ENCODE measurements at places on chromosomes 6 and 20. TPM values are rescaled to one million over a fixed set of nuclear protein-coding genes. Genes with fewer than 3 reads are reported as not detected.
A peak's percentile ranks its signal among the peaks of the same experiment; 100 is the strongest.

GRCh38 chr6:52550014-52550575 is 26.8 kb downstream of the TRAM2 start:
- no peak for DNase-seq
- H3K27me3 ChIP-seq: no peaks in the 10 kb centered on the region

- no peak overlapping the region for H3K4me3 ChIP-seq
- H3K36me3 ChIP-seq: no peaks in the 10 kb centered on the region
Observed at GRCh38 chr20:23086931-23087411, 847 bp upstream of the CD93 start.

DNA sequence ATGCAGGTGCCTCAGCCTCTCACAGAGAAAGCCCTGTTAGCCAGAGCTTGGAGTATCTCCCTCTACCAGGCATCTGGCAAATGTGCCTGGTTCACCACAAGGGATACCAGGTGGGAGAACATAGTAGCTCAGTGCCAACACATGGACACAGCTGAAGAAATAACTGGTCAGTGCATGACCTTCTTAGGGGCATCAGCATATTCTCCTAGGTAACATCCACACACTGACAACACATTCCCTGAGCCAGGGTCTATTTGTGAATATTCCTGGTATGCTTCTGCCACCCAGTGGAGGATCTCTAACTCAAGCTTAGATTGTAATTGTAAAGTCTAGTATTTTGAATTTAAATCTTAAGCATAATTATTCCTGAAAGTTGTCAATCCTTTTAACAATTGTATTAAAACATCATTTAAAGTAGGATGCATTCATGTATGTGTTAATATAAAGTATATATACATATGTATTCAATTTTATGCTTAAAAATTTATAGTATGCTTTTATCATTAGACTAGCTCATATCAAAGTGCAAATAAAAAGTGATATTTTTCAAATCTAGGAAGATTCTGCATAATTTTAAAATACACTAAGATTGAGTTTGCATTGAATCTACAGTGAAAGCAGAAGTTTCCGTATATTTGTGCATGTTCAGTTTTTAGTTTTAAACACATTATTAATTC is 45.3 kb upstream of the COL21A1 start:
- no peaks in the 10 kb centered on the region for H3K27me3 ChIP-seq
- no peaks in the 10 kb centered on the region for H3K36me3 ChIP-seq
- no peak for DNase-seq
- no peak overlapping the region for H3K4me3 ChIP-seq
- no peaks in the 10 kb centered on the region for H3K4me1 ChIP-seq
- no peak overlapping the region for H3K27ac ChIP-seq

- H3K27me3 ChIP-seq: no peaks in the 10 kb centered on the region
- H3K27ac ChIP-seq: no peak overlapping the region
- H3K4me1 ChIP-seq: no peaks in the 10 kb centered on the region
Observed at GRCh38 chr6:94052749-94053148, 633.4 kb upstream of the EPHA7 start.

GRCh38 chr6:26514984-26515383 is 14.9 kb downstream of the BTN1A1 start:
- peaks cover 3% of the 10 kb centered on the region for H3K4me1 ChIP-seq
- H3K27ac ChIP-seq: no peak overlapping the region
- no peak overlapping the region for H3K4me3 ChIP-seq

Gene NKX2-2
- total RNA-seq: not detected

Gene TAGAP
- 160 TPM for total RNA-seq

DNA sequence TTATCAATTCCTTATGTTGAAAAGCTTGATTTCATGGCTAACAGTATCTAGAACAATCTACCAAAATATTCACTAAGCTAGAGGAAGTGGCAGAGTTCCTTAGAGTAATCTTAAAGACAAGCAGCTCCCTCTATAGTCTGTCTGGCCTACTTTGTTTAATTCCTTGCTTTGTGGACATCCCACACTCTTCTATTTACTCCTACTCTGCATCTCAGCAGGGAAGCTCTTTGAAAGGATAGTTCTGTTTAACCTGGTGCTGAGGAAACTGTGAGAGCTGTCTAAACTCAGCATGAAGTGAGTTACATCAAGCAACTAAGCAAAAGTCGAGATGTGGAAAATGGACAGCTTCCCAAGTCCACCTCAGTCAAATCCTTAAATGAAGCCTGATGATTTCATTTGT is 4.3 kb downstream of the REV3L start:
- H3K4me1 ChIP-seq: peaks cover 29% of the 10 kb centered on the region
- H3K36me3 ChIP-seq: no peaks in the 10 kb centered on the region
- H3K4me3 ChIP-seq: no peak overlapping the region
- no peaks in the 10 kb centered on the region for H3K27me3 ChIP-seq
- DNase-seq: peak; percentile 45

DNA sequence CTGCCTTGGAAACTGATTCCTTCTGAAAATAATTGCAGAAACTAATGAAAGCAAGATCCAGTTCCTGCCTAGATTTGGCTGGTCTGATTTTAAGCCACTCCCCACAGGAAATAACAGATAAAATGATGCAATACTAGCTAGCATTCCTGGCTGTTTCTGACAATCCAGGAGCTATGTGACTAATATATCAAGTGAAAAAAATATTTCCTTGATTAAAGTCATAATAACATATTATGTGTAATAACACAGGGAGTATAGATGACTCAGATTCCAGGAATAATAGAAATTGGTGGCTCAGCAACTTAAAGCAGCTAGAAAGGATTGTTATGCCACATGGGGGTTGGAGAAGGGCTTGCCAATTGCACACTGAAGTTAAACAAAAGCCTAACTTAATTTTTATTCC is 182.7 kb upstream of the SALL4 start:
- no peaks in the 10 kb centered on the region for H3K27me3 ChIP-seq
- H3K36me3 ChIP-seq: no peaks in the 10 kb centered on the region
- no peak overlapping the region for H3K4me3 ChIP-seq
- H3K27ac ChIP-seq: no peak overlapping the region

DNA sequence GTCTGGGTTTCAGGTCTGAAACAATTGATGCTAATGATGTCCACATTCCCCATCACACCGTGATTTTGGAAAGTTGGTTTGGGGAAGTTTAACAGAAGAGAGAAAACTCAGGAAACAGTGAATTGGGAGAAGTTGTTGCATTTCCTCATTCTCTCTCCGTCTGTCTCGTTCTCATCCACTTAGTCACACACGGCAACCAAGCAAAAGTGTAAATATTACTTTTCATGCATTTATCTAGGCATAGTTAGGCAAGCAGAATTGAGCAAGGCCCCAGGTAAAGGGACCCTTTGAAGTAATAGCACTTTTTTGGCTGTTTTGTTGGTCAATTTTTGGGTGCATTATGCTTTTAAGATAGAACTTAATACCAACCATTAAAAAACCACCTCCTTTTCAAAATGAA is 137.0 kb upstream of the SULF2 start:
- H3K4me3 ChIP-seq: no peak overlapping the region
- no peaks in the 10 kb centered on the region for H3K36me3 ChIP-seq
- no peaks in the 10 kb centered on the region for H3K27me3 ChIP-seq
- H3K27ac ChIP-seq: no peak overlapping the region
- no peak for DNase-seq

- no peak for DNase-seq
- no peaks in the 10 kb centered on the region for H3K27me3 ChIP-seq
- no peaks in the 10 kb centered on the region for H3K36me3 ChIP-seq
- H3K4me3 ChIP-seq: no peak overlapping the region
- no peak overlapping the region for H3K27ac ChIP-seq
- H3K4me1 ChIP-seq: no peaks in the 10 kb centered on the region
Observed at GRCh38 chr20:46791722-46792416, 82.4 kb downstream of the SLC2A10 start.

Gene IMPG1
- total RNA-seq: not detected

GRCh38 chr6:25227854-25228253 is 51.3 kb upstream of the CARMIL1 start:
- H3K36me3 ChIP-seq: no peaks in the 10 kb centered on the region
- no peak for DNase-seq
- no peaks in the 10 kb centered on the region for H3K27me3 ChIP-seq
- H3K4me3 ChIP-seq: no peak overlapping the region
- H3K4me1 ChIP-seq: peaks cover 5% of the 10 kb centered on the region

DNA sequence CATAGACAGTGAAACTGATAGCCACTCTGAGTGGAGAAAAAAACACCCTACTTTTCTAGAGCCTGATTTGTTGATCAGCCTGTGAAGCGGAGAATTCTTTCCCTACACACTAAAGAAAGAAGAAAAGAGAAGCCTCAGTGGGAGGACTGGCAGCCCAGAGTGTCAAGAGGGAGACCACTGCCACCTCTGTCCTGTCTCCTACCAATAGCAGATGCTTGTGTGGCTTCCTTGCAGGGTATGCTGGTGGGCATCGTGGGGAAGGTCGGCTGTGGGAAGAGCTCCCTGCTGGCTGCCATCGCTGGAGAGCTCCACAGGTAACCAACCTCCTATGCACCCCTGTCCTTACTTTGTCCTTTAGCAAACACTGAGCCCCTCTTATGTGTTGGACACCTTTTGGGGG is 10.4 kb downstream of the ABCC10 start:
- H3K4me3 ChIP-seq: no peak overlapping the region
- no peak for DNase-seq
- H3K27ac ChIP-seq: no peak overlapping the region
- peaks cover 6% of the 10 kb centered on the region for H3K4me1 ChIP-seq
- peaks cover 32% of the 10 kb centered on the region for H3K36me3 ChIP-seq
- H3K27me3 ChIP-seq: no peaks in the 10 kb centered on the region

Gene ADGRF4
- not detected for total RNA-seq

DNA sequence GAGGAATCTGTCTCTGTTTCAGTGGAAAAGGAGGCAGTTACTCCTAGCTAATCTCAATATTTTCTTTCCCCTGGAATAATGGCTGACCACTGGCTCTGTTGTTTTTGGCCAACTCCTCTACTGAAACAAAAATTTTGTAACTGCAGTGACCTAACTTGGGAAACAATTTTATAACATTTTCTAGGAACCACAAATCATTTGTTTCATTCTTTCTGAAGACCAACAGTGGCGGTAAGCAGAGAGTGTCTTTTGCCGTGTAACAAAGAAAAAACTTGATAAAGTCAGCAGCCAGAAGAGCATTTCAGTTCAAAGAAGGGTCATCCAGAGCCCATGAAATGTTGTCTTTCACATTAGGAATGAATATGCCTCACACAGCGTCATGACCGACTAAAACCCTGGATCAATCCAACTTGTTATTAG is 11.8 kb upstream of the BFSP1 start:
- H3K36me3 ChIP-seq: no peaks in the 10 kb centered on the region
- no peak for DNase-seq
- peaks cover 6% of the 10 kb centered on the region for H3K27me3 ChIP-seq
- H3K4me1 ChIP-seq: no peaks in the 10 kb centered on the region
- no peak overlapping the region for H3K27ac ChIP-seq
- no peak overlapping the region for H3K4me3 ChIP-seq

DNA sequence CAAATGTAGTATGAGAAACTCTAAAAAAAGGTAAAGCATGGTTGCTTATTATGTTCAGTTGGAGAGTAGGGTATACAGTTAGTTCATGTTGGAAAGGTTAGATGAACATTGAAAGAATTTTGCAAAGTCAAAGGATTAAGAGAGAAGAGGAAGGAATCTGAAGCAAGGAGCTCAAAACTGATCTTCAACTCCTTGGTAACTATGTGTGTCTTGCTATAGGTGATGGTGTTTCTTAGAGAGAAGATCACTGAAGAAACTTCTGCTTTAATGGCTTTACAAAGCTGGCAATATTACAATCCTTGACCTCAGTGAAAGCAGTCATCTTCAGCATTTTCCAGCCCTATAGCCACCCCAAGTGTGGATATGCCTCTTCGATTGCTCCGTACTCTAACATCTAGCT is 4.7 kb downstream of the HLA-DRA start:
- H3K4me1 ChIP-seq: peaks cover 6% of the 10 kb centered on the region
- DNase-seq: no peak
- H3K36me3 ChIP-seq: no peaks in the 10 kb centered on the region
- no peaks in the 10 kb centered on the region for H3K27me3 ChIP-seq

DNA sequence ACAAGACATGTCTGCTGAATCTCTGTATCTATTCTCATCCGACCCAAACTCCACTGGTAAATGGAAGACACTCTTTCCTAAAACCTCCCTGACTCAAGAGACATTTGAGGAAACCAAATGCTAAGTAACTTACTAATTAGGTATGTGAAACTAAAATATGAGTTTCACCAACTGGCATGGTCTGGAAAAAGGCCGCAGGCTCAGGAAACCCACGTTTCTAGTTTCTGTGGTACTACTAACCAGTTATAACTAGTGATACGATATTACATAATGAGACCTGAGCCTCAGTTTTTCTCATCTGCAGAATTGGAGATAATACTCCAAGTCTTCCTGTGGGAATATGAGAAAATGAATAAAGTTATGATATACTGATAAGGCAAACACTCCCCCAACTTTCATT is 39.9 kb downstream of the ZNF391 start:
- no peaks in the 10 kb centered on the region for H3K27me3 ChIP-seq
- no peaks in the 10 kb centered on the region for H3K4me1 ChIP-seq
- no peak for DNase-seq
- H3K4me3 ChIP-seq: no peak overlapping the region
- H3K27ac ChIP-seq: no peak overlapping the region
- no peaks in the 10 kb centered on the region for H3K36me3 ChIP-seq

Gene BPHL
- 11.9 TPM for total RNA-seq

DNA sequence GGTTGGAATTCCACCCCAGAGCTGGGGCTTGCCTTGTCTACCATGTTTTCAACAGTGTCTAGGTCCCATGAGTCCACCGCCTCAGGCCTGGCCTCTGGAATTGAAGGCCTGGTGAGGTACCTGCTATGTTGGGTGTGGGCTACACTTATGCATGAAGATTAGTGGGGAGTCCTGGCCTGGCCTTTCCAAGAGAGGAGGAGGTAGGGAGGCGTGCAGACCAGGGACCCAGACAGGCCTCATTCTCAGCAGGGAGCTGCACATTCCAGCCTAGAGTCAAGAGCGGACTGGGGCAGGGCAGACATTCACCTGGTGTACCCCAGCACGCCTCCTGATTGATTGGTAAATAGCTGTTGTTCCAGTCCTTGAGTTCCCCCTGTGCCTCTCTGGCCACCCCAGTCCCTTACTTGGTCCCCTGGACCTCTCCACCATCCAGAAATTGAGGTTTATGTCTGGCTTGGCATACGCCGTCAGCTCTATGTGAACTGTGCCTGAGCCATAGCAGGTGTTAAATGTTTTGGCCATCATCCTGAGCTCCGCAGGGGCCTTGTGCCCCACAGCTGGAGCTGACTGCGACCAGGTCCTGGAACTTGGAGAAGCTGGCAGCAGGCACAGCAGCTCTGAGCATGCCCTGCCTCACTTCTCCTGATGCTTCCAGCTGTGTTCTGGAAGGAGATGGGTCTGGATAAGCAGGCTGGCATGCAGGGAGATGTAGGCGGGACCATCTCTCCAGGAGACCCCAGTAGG is 8.2 kb upstream of the VEGFA start:
- no peaks in the 10 kb centered on the region for H3K4me1 ChIP-seq
- no peak overlapping the region for H3K4me3 ChIP-seq
- no peak for DNase-seq
- H3K27ac ChIP-seq: no peak overlapping the region
- H3K27me3 ChIP-seq: no peaks in the 10 kb centered on the region

All from CD4-positive, alpha-beta memory T cell (primary cell).